Lung microvascular endothelial cell (primary cell): ENCODE measurements at places on chromosomes 2 and 18.

- DNase-seq, result no peak
These were observed 347.6 kb upstream of the SMIM21 start for GRCh38 chr18:75775121-75775520.

- no peak for DNase-seq
These were observed 102.6 kb upstream of the NDUFV2 start for GRCh38 chr18:8999872-9000271.

DNA sequence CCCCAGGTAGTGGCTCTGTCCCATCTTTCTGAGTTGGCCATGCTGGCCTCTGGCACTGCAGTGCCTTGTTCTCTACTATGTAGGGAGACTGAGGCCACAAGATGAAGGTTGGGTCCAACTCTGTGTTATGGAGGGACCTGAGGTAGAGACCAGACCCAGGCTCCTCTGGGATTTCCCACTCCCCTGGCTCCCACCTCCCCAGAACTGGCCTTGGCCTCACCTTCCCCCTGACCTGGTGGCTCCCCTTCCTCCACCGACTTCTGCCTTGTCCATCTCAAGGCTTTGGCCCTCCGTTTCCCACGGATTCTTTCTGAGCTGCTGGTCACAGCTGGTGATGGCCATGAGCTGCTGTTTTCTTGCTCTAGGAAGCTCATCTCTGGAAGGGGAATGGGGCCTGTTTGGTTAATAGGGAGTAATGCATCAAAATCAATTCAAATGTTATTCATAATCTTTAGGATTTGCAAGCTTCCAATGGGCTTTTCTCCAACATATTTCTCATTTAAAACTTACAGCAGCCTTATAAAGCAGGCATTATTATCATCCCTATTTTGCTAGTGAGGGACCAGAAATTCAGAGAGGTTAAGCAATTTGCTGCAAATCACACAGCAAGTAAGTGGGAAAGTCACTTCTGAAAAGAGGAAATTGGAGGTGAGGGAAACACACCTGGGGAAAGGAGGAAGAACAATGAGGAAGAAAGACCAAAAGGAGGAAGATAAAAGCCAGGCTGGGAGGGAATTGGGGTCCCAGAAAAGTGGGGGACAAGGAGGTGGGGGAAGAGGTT is 887 bp downstream of the PRKAG3 start:
- no peak for DNase-seq

- peak; percentile 89 for DNase-seq
These were observed 396 bp downstream of the CNOT9 start for GRCh38 chr2:218569038-218569431.

- DNase-seq, result peak; percentile 50
These were observed 586 bp downstream of the FNDC4 start for GRCh38 chr2:27494284-27494943.

GRCh38 chr18:56109757-56110156 is 521.8 kb upstream of the TCF4 start:
- no peak for DNase-seq

GRCh38 chr2:28129955-28130695 is 239.6 kb downstream of the BABAM2 start:
- no peak for DNase-seq

DNA sequence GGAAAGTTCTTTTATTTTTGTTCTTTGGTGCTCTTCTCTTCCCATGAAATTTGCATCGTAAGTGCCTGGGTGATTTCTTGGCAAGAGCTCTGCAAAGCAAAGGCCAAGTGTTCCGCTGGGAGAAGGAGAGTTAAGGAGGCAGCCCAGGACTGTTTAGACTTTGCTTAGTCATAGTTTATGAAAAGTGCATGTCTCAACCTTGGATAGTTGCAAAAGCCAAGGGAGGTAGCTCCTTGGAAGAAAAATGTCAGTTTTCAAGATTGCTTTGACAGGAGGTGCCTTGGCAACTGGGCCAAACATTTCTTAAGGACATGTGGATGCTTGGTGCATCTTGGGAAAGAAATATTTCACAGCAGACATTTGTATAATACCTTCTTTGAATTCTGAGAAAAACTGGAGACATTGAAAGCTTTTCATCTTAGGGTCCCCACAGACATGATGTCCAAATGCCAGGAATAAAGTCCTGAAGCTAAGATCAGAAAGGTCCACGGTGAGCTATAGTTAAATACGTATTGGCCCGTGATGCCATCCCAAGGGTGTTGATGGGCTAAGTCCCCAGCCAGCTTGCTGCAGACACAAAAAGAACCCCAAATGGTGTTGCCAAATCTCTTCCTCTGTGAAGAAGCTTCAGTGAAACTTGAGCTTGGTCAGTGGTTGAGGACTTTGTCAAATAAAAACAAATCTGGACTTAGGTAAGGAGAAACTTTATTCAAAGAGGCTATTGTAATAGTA is 96.3 kb upstream of the THUMPD2 start:
- DNase-seq, result no peak

GRCh38 chr2:42921147-42921520 is 128.8 kb upstream of the HAAO start:
- no peak for DNase-seq

- DNase-seq, result peak; percentile 36
These were observed 74.0 kb downstream of the MYO1B start for GRCh38 chr2:191319186-191319585.

GRCh38 chr2:161128885-161129284 is 31.3 kb upstream of the TANK start:
- DNase-seq, result peak; percentile 52

GRCh38 chr2:17858064-17858463 is 20.4 kb upstream of the KCNS3 start:
- no peak for DNase-seq

GRCh38 chr2:229873123-229873581 is 48.7 kb downstream of the TRIP12 start:
- DNase-seq, result peak; percentile 36

DNA sequence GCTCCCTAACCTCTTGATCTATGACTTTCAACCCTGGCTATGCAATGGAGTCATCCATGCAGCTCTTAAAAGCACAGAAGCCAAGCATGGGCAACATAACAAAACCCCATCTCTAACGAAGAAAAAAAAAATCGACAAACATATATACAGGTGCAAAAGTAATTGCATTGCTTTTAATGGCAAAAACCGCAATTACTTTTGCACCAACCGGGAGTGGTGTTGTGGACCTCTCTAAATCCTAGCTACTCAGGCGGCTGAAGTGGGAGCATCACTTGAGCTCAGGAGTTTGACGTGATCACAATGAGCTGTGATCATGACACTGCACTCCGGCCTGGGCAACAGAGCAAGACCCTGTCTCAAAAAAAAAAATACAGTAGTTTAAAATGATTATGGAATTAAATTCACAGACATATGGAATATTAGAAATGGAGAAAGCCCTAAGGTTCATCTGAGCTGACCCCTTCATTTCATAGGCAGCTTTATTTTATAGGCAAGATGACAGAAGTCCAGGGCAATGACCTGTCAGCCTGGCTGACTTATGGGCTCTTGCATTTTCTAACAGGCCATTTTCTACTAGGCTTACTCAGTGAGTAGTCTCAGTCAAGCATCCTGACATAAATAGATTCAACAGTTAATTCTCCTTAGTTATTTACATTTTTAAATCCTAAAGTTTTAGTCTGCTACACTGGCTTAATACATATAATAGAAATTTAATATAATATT is 183.8 kb downstream of the ANKRD44 start:
- no peak for DNase-seq

GRCh38 chr2:69711971-69712370 is 30.0 kb upstream of the ANXA4 start:
- no peak for DNase-seq

DNA sequence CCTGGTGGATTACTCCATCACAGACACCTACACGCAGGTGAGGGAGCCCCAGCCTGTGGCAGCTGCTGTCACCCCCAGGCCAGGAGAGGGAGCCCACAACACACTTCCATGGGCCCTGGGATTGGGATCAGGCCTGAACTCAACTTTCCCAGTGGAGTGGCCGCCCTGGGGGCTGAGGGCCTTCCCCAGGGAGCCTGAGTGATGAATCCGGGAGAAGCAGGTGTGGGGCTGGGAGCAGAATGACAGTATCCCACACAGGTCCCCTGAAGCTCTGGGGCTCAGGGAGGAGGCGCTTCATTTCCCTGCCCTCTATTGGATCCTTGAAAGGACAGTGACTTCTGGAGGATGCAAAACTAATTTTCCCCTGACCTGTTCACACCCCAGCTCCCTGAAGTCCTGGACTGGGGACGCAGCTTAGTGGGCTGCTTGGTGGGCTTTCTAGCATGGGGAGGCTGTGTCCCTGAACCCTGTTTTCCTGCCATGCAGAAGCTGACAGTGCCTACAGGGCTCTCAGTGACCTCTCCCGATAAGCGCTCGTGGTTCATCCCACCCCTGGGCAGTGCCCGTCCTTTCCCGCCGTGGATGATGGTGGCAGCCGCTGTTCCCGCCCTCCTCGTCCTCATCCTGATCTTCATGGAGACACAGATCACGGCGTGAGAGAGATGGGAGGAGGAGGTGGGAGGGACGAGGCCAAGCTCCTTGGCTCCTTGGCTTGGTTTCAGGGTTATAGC is 11.0 kb downstream of the SLC4A3 start:
- no peak for DNase-seq

GRCh38 chr18:1253827-1254226 is 349.2 kb downstream of the ADCYAP1 start:
- DNase-seq, result no peak

DNA sequence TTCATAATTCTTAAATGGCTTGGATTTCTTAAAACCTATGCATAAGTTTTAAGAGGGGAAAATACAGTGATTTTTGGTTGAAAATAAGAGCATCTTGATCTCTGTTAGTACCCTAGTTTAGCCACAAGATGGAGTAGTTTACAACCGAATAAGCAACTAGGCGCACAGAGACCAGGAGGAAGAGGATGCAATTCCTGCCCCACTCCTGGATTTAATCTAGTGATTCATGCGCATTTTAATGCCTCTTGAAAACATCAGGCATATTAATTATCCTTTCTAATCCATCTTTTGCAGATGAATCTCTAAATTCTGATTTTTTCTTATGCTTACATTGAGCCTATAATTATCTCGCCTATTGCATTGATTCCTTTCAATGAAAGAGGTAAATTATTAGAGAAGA is 76.7 kb downstream of the MRPS9 start:
- peak; percentile 79 for DNase-seq

DNA sequence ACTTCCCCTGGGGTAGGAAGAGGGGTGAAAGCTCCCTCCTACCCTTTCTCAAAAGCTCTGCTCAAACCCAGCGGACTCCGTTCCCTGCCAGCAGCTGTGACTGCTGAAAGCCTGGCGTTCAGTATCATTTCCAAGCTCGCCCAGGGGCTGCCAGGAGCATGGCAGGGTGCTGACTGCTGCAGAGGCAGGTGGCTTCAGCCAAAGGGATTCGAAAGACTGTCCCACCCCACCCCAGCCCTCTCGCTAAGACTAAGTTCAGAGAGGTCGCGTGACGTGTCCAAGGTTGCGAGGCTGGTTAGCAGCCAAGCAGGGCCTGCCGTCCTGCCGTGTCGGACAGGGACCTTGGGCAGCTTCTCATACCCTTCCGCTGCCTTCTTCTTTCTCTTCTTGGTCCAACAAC is 72.3 kb upstream of the RAB12 start:
- DNase-seq, result no peak

GRCh38 chr2:83757329-83757728 is 701.8 kb downstream of the SUCLG1 start:
- DNase-seq, result no peak

DNA sequence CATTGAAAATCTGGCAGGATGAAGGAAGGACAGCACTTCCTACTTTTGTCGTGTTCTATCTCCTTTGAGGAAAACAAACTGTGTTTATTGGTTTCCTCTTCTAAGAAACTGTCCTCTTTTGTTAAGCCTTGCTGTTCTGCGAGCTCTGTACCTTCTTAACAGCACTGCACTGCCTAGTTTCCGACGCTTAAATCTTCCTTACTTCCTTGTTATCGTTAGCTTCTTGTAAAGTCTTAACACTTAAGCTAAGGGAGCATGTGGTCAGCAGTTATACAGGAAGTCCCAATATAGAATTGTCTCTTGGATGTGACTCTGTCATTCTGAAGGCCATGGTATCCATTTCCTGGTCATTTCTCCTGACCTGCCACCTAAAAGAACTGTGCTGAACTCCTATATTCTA is 552.8 kb upstream of the NRP2 start:
- DNase-seq, result no peak

DNA sequence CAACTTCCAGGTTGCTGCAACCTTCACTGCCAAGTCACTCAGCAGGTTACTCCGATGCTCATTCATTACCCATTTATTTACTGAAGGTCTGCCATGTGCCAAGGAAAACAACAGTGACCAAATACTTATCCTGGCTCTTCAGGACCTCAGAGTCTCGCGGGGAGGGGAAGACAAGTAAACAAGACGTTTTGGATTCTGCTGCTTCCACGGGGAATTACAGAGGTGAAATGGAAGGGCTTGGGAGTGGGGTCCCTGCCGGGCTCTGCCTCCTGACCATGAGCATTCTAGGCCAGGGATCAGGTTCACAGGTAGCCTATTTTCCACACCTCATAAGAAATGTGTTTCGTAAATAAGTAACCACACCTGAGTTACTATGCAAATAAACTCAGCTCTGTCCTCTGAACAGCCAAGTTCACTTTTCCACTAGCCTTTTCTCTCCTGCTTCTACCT is 68.1 kb downstream of the CLHC1 start:
- DNase-seq, result no peak

- no peak for DNase-seq
These were observed 3.0 kb downstream of the METTL8 start for GRCh38 chr2:171430516-171431410.

GRCh38 chr2:102788885-102789260 is 27.0 kb downstream of the TMEM182 start:
- no peak for DNase-seq

- no peak for DNase-seq
These were observed 43.8 kb downstream of the LTBP1 start for GRCh38 chr2:32990556-32990955.

GRCh38 chr2:16328521-16329190 is 337.0 kb downstream of the CYRIA start:
- DNase-seq, result no peak

DNA sequence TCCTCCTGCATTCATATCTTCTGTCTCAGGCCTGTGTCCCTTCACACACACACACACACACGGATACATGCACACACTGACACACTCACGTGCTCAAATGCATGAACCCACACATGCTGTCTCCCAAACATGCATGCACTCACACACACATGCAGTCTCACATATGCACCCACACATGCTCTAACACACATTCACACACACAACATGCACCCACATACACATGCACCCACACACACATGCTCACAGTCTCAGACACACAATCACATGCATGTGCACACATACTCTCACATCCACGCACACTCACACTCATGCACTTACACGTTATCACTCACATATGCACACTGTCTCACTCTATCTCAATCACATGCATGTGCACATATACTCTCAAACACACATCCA is 1.9 kb upstream of the CD226 start:
- no peak for DNase-seq
